Neural progenitor cell (in vitro differentiated cells): ENCODE measurements at places on chromosomes 2 and 18. TPM values are rescaled to one million over a fixed set of nuclear protein-coding genes. Genes with fewer than 3 reads are reported as not detected.

The CARF gene
- 14.3 and 30.9 TPM in 2 replicates for total RNA-seq

The LRRC30 gene
- total RNA-seq: not detected in 2 replicates

The NCKAP5 gene
- total RNA-seq: 0.43 and 0.47 TPM in 2 replicates

The SCYGR4 gene
- not detected in 2 replicates for total RNA-seq

The PCARE gene
- total RNA-seq: not detected in 2 replicates

The LHCGR gene
- total RNA-seq: not detected in 2 replicates

The CREG2 gene
- 0.28 TPM in 1 of 2 replicates, not detected in the other for total RNA-seq

The ING5 gene
- total RNA-seq: 38.2 and 49.0 TPM in 2 replicates

The VAMP8 gene
- total RNA-seq: 0.52 and 2.4 TPM in 2 replicates

The HNRNPA3 gene
- total RNA-seq: 85.0 and 107 TPM in 2 replicates

The KLHL14 gene
- total RNA-seq: 0.13 TPM in 1 of 2 replicates, not detected in the other

The EMX1 gene
- total RNA-seq: 0.43 and 7.3 TPM in 2 replicates

The DHRS9 gene
- total RNA-seq: not detected in 2 replicates

The PTGR3 gene
- total RNA-seq: 7.5 and 13.0 TPM in 2 replicates
